ENCODE measurements at places on chromosomes 7 and 10. TPM values are rescaled to one million over a fixed set of nuclear protein-coding genes. Genes with fewer than 3 reads are reported as not detected.

- no peak for DNase-seq
Measured at GRCh38 chr7:37823557-37823956, 24.8 kb upstream of the NME8 start.

DNA sequence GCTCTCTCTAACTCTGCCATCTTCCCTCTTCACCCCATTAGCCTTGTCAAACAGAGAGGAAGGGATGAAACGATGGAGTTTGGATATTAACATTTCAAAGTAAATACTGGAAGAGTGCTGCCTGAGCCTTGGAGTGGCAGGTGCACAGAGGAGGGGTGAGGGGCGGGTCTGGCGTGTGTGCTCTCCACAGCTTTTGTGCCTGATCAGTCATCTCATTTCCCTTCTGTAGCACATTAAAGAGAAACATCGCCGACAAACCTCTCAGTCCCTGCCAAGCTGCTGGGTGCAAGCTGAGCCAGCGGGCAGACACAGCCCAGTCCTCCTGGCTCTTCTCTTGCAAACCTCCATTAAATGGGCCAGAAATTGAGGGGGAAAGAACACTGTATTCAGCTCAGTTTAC, 76.2 kb downstream of the SLIT1 start:
- no peak for DNase-seq

GRCh38 chr7:96174812-96175211, 147.1 kb downstream of the SLC25A13 start:
- DNase-seq = no peak

DNA sequence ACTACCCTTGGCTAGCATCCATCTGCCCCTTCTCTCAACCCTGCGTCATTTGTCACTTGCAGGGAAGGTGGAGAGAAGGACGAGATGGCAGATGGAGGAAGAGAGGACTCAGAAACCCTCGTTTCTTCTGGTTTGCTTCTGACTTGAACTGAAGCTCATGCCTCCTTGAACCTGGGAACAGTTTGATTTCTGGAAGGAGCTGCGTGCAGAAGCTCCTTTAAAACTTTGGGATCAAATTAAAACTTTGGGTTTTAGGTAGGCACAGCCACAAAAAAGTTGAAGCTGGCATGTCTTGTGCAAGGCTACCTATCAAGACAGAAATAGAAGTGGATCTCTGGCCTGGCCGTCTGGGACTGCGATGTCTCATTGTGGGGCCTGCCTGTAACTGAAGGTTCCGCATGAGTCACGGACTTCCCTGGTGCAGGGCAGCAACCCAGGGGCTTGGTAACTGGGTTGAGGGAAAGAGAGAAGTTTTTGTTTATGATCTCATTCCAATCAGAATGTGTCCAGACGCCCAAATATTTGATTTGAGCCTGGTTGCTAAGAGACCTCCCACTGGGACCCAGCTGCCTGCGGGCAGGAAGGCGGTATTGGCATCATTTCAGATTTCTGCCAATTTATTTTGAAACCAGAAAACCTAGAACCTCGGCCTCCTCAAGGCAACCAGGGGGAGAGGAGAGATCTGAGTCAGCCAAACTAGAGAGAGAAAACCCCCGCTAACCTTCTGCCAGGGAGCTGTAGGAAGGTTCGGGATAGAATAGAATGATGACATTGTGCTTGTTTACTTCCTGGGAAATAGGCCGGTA, 15.8 kb upstream of the CAMK1D start:
- DNase-seq = peak; percentile 93

The SCIN gene
- 0.25 TPM for total RNA-seq

GRCh38 chr10:130720235-130720634, 584.0 kb downstream of the GLRX3 start:
- no peak for DNase-seq

- no peak for DNase-seq
Measured at GRCh38 chr7:98228801-98229200, 17.6 kb downstream of the BHLHA15 start.

GRCh38 chr10:44415121-44415520, 30.2 kb upstream of the CXCL12 start:
- peak; percentile 40 for DNase-seq

DNA sequence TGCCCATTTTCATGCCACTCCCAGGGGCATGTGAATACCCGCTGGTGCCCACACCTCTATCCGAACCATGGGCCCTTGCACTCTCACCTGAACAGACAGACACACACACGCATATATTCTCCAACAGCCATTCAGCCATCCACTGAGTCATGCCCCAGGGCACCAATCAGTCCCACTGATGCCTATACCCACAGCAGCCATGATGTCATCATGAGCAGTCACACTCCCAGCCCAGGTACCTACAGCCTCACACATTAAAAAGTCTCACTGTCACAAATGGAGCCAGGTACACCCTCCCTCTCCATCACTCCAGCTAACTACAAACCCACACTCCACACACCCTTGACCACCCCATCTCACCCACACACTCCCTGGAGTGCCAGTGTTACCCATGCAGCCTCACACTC, 12.2 kb downstream of the VSIR start:
- no peak for DNase-seq

The NUDT5 gene
- 28.5 TPM for total RNA-seq

- DNase-seq = no peak
Measured at GRCh38 chr7:157869793-157870192, 533.0 kb downstream of the DNAJB6 start.

The HOXA11 gene
- not detected for total RNA-seq

GRCh38 chr10:127577376-127578258, 28.5 kb downstream of the NPS start:
- DNase-seq = peak; percentile 2

The NEUROD6 gene
- total RNA-seq = not detected

DNA sequence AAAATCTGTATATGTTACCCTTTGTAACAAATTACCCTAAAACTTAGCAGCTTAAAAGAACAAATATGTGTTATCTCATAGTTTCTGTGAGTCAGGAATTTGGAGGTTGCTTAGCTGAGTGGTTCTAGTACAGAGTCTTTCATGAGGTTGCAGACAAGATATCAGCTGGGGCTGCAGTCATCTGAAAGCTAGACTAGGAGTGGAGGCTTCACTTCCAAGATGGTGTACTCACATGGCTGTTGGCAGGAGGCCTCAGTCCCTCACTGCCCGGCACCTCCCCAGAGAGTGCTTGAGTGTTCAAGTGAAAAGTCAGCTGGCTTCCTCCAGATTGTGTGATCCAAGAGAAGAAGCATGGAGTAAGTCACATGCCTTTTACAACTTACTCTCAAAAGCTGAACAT, 16.9 kb upstream of the GGCT start:
- DNase-seq = peak; percentile 89

The VTI1A gene
- 44.5 TPM for total RNA-seq

- DNase-seq = peak; percentile 78
Measured at GRCh38 chr10:21329995-21330627, 195.4 kb downstream of the SKIDA1 start.
